T-cell (primary cell): ENCODE measurements at places on chromosomes 12 and 14.

GRCh38 chr12:52585946-52586345 lies 12.3 kb upstream of the KRT74 start:
- DNase-seq, result peak; percentile 84

DNA sequence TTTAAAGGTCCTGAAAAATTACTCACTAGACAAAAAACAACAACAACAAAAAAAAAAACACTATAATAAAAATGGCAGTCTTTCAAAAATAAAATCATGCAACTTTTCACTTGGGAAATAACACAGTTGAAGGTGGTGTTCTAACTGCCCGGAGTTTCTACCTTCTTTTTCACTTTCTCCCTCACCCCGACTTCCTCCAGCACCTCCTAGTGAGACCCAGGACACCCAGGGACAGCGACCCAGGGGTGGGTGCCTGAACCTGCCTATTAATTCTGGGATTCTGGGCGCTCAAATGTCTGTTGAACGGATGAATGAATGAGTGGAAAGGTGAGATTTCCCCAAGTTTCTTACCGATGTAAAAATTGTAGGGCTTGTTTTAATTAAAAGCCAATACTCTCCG lies 2.0 kb upstream of the FZD10 start:
- no peak for DNase-seq

DNA sequence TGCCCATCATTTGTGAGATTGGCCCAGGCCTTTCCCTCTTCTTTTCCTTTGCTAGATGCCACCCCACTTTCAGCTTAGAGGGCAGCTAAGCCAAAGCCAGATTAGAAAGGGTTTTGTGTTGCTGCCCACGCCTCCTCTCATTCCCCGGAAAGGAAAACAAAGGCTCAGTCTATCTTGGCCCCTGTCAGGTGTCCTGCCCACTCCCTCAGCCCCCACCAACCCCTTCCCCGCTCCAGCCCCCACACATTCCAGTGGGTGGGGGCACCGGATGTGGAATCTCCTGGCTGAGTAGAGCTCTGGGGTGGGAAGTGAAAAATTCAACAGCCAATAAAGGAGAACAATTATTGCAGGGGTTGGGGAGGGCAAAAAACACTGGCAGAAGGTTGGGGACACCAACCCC lies 2.2 kb downstream of the BLOC1S1 start:
- DNase-seq, result no peak

DNA sequence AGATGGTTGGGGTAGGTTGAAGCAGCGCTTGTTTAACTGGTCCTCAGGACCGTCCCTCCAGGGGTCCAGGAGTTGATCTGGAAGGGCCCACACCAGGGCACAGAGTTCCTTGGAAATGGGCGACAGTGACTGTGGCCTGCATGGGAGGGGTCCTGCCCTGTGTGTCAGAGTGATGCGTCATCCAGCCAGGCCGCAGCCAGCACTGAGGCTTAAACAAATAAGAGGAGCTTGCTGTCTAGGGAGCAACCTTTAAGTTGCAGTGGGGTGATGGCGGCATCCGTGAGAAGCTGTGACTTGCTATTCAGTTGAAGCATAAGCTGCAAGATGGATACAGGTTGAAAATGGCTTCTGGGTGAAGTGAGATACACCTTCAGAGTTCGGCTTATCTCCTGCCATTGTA lies 20.2 kb downstream of the DCAF4 start:
- DNase-seq, result no peak

- DNase-seq, result no peak
Measured at GRCh38 chr12:127290251-127290650, 976.7 kb upstream of the TMEM132C start.

- no peak for DNase-seq
Measured at GRCh38 chr14:58054100-58054499, 97.9 kb downstream of the ARMH4 start.

DNA sequence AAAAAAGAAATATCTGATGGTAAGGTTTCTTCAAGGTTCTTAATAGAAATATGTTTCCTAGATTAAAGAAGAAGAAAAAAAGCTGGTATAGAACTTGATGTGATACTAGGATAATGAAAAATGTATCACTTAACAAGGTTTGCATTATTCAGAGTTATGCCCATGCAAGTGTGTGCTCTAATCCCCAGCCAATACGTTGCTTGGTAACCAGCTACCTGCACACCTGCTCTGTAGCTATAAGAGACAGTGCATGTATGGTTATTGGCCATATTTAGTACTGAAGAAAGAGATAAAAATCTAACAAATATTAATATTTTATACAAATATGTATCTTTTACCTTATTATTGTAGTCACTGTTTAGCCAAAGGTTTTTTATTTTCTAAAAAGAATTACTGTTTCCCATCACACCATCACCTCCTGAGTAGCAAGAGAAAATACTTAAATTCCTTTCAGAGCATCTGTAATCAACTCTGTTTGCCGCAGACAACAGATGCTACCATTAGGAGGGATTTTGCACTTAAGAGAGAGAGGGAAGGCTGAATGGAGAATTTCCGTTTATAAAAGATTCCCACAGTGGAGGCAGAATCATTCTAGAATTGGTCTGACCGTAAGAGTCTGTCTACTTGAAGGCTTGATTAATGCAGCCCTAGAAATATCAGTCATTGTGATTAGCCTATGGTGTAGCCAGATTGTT lies 115.6 kb downstream of the NEDD1 start:
- DNase-seq, result no peak

- peak; percentile 33 for DNase-seq
Measured at GRCh38 chr14:102819176-102819628, 42.0 kb downstream of the TRAF3 start.

DNA sequence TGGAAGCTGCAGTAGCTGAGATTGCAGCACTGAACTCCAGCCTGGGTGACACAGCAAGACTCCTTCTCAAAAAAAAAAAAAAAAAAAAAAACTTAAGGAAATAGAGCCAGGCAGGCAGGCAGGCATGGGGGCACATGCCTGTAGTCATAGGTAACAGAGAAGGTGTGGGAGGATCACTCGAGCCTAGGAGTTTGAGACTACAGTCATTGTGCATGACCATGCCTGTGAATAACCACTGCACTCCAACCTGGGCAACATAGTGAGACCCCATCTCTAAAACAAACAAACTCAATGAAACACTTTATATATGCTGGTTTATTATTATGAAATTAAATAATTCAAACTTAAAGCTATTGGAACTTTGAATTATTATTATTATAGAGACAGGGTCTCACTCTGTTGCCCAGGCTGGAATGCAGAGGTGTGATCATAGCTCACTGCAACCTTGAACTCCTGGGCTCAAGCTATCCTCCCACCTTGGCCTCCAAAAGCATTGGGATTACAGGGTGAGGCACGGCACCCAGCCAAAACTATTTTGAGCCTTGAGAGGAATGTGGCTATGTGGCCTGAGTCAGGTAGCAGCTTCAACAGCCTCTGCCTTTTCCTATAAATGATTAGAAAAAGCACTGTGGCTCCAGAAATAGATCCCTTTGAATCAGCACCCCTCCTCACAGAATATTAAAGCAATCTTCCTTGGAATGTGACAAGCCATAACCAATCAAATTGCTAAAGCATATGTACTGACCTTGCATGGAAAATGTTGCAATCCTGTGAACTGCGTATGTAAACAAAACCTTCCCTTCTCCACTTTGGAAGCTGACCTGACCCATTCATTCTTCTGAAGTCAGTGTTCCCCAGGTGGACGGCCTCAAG lies 34.7 kb upstream of the YY1 start:
- no peak for DNase-seq

DNA sequence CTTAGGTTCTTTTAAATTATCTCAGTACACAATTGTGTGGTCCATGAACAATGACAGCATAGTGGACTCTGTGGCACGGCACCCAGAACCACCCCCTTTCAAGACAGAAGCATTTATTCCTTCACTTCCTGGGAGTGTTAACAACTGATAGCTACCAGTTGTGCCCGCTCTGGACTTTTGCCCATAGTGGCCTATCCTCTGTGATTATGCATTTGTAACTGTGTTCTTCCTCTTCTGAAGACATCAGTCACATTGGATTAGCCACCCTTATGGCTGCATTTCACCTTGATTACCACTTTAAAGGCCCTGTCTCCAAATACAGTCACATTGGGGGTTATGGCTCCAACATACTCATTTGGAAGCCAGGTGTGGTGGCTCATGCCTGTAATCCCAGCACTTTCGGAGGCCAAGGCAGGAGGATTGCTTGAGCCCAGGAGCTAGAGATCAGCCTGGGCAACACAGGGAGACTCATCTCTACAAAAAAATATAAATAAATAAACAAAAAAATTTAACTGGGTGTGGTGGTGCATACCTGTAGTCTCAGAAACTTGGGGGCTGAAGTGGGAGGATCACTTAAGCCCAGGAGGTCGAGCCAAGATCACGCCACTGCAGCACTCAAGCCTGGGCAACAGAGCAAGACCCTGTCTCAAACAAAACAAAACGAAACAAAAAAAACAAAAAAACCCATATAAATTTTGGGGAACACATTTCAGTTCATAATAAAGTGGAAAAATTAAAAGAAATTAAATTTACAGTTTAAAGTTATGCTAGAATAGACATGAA lies 27.6 kb upstream of the PHC1 start:
- DNase-seq, result no peak

- no peak for DNase-seq
Measured at GRCh38 chr12:44488180-44488579, 387.9 kb downstream of the NELL2 start.

- no peak for DNase-seq
Measured at GRCh38 chr12:105418821-105419291, 88.4 kb downstream of the C12orf75 start.

GRCh38 chr12:89775063-89775985 lies 66.7 kb upstream of the ATP2B1 start:
- DNase-seq, result no peak

GRCh38 chr12:27199638-27200300 lies 44.3 kb upstream of the STK38L start:
- no peak for DNase-seq

DNA sequence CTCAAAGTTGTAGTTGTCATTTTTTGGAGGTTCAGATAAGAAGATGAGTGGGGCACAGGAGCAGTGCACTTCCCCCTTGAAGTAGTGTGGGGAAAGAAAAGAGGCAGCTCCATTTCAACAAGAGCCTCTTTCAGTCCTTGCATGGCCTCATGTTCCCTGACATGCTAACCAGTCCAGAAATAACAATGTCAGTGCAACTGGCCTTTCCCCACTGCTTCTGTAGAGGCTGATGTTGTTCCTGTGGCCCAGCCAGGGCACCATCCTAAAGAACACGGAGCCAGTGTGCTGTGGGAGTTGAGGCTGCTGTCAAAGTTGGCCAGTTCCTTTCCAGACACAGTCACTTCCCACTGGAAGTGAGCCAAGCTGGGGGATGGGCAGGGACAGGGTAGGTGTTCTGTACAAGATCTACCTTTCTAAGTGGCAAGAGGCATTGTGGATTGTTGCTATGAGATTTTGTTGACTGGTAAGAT lies 77.7 kb upstream of the SLC38A2 start:
- DNase-seq, result no peak

DNA sequence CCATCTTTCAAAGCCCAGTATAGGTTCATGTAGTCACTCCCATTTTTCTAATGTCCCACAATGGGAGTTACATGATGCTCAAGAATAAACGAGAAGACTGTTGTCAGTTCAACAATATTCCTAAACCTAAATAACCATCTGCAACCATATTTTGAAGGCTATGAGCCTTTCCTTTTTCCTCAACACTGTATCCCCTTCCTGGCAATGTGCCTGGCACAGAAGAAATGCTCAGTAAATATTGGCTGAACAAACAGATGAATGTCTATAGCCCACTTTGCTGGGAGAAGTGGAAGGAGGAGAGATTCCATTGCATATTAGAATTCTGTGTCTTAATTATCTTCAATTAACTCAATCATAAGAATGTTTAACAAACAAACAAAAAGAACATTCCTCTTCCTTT lies 6.1 kb downstream of the ARMH4 start:
- no peak for DNase-seq

GRCh38 chr12:108838194-108839017 lies 19.0 kb downstream of the SSH1 start:
- DNase-seq, result peak; percentile 51

DNA sequence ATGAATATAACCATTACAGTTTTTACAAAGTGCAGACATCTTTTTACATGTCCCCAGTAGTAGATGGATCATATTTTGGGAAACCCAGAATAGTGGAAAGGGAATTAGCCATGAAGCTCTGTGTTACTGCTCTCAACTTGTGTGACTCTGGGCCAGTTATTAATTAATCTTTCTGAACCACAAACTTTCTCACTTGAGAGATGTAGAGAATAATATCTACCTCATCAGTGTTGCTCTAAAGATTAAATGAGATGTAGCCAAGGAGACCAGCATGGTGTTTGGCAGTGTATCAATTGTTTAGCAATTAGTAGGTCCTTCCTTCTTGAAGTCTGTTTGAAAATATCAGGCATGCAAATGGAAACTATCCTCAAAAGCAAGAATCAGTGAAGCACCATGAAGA lies 169.2 kb downstream of the TMTC2 start:
- no peak for DNase-seq

GRCh38 chr14:96126339-96126782 lies 78.3 kb upstream of the BDKRB2 start:
- DNase-seq, result peak; percentile 51

DNA sequence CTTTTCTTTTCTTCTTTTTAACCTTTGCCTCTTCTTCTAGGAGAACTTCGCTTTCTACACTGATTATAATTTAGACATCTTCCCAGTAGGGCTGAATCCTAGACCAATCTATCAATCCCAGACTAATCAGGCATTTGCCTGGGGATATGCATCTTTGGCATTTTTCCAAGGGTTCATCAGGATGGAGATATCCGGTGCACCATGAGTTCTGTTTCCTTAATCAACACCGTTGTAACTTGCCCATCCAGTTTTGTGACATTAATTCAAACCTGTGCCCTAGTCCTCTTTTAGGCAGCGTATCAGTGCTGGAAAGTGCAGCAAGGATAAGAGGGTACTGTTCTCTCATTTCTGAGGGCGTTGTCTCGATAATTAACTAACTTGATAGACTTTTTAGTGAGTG lies 617 bp upstream of the MGP start:
- DNase-seq, result no peak

DNA sequence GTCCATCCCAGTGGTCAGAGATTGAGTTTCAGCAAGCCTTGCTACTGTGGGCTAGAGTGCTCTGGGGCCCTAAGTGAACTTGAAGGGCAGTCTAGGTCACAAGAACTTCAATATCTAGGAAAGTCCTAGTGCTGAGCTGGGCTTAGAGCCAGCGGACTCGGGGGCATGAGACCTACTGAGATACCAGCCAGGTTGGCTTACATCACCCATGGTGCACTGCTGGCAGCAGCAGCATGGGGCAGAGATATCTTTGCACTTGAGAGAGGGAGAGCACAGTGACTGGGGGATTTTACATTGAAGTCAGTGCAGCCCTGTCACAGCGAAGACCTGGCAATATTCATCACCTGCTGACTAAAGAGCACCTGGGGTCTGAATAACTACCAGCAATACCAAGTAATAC lies 158.3 kb upstream of the PRKD1 start:
- DNase-seq, result no peak

GRCh38 chr14:85483037-85483436 lies 46.9 kb upstream of the FLRT2 start:
- DNase-seq, result no peak
